ENCODE measurements at places on chromosomes 7 and 10. TPM values are rescaled to one million over a fixed set of nuclear protein-coding genes. Genes with fewer than 3 reads are reported as not detected.

The BMPR1A gene
- total RNA-seq: 16.8 TPM

The GIMAP7 gene
- not detected for total RNA-seq

The COL26A1 gene
- 0.62 TPM for total RNA-seq

The FRAT2 gene
- total RNA-seq: 5.8 TPM

The NEBL gene
- 8.2 TPM for total RNA-seq

The PAPSS2 gene
- total RNA-seq: 21.9 TPM

The SEM1 gene
- total RNA-seq: 318 TPM

The TMEM120A gene
- 43.6 TPM for total RNA-seq

The NKX2-3 gene
- not detected for total RNA-seq

The PDE6C gene
- not detected for total RNA-seq

The H2BK1 gene
- not detected for total RNA-seq

The PIP gene
- total RNA-seq: 0.71 TPM

The TWIST1 gene
- total RNA-seq: 3.8 TPM

The C10orf67 gene
- total RNA-seq: not detected

The SPDYE5 gene
- not detected for total RNA-seq

The MMD2 gene
- not detected for total RNA-seq

The STOX1 gene
- total RNA-seq: 1.1 TPM

The MET gene
- total RNA-seq: 91.6 TPM

The TSPAN33 gene
- 6.9 TPM for total RNA-seq

The MGAM2 gene
- total RNA-seq: not detected

The CYP26C1 gene
- total RNA-seq: not detected

The TAS2R4 gene
- 0.20 TPM for total RNA-seq

All from A549 treated with ZK216348 at 1 μM for 4 hours (cell line).